Stimulated activated CD8-positive, alpha-beta memory T cell treated with anti-CD3 and anti-CD28 coated beads, Interleukin-4, amount 100 ng/mL, for 1 hour (primary cell): ENCODE measurements at places on chromosomes 3 and 15.

DNA sequence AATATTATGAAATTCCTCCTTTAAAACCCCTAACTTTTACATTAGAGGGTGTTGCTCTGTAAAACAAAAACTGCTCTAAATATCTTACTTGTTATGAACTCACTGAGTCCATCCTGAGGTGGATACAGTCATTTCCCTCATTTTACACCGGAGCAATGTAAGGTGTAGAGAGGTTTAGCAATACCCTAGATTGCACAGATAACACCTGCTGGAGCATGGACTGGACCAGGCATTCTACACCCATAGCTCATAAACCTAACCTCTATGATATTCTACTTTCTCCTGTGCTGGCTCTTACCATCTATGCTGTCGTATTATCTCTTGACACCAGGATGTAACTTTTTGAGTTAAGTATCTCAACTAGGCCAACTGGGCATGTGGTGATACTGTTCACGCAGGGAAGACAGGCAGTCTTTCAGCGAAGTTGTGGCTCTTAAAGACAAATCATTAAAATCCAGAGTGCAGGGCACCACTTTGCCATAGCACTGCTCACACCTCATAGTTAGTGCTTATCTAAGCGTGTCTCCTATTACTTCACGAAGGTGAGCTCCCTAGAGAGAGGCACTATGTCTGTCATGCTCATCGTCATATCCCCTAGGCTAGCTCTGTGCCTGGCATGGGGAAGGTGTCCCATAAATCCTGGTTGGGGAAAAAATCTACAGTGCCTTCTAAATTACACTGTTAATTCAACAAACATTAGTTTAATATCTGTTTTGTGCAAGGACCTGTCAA, 100.1 kb upstream of the SLC2A2 start:
- no peak for DNase-seq

DNA sequence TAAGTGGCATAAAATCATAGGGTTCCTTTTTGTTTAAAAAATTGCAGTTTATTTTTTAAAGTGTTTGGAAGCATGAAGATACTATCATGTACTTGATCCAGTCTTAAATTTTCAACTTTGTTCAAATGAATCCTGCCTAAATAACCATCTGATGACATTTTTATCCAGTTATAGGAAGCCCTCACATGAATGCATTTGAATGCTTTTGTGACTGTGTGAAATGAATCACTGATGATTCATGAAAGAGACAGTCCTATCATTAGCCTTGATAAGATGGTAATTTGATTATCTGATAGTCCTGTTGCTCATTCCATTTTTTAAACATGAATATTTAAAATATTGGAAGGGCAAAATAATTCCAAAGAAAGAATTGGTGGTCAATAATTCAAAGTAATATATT, 401.9 kb upstream of the ROBO2 start:
- no peak for DNase-seq

GRCh38 chr15:95580121-95580520, 750.4 kb upstream of the NR2F2 start:
- DNase-seq: no peak

DNA sequence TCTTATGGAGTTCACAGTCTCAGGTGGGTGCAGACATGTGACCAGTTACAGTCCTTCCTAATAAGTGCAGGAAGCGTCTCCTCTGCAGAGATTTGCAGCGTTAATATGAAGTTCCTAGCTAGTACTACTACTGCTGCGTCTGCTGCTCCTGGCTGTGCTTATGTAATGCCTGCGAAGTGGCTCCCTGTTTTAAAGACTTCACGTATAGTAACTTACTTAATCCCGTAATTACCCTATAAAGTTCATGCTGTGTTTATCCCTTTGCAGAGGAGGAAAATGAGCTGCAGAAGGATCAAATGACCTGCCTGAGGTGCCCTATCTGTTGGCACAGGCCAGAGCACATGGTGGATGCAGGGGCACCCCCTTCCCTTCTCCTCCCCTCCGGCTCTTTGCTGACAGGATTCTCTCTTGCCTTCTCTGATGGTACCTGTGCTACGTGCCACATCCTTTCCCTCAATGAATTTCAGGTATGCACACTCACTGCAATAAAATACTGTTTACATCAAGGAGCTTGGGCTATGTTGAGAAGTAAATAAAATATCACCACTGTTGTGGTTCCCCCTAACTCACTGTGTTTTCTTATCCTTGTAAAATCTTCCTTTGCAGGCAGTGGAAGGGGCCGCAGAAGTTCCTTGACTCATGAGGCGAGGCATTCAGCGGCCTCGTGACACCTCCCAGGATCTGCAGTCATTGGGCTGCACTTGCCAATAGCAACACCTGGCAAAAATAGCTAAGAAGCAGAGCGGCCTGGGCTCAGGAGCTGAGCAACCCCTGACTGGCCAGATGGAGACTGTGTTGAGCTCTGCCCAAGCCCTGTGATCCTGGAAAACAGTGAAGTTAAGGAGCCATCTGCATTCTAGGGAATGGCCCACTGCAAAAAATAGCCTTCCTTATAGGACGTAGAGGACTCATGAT, 188.9 kb upstream of the ATP10A start:
- no peak for DNase-seq

DNA sequence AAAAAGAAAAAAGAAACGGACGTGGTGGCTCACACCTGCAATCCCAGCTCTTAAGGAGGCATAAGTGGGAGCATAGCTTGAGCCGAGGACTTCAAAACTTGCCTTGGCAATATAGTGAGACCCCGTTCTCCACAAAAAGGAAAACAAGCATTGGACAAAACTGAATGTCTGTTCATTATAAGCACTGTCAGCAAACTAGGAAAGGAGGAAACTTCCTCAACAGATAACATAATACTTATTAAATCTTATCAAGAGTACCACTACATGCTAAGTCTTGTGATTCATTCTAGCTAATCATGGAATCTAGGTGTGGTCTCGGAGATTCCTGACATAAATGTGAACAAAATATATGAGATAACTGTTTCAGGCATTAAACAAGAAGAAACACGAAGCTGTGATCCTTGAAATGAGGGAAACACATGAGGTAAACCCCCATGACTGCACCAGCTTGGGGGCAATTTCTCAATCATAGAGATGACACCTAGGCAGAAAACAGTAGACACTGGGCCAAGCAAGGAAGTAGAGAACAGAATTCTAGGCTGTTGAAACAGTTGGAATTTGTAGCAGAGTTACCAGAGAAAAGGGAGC, 33.3 kb downstream of the TRPM7 start:
- no peak for DNase-seq

DNA sequence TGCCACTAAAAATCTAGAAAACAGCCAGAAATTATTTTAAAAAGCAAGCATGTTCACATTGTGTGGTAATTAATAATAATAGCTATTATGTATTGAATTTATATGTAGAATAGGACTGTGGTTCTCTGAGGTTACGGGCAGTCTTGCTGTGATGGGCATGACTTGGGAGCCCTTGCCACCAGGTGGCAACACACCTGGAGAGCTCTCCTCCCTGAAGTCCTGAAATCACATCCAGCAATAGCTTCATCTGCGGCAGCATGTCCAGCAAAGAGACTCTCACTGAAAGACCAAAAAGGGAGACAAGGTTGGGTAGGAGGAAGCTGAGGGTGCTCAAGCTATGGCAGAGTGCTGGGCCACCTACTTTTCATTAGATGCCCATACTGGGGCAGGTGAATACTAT, 206.8 kb upstream of the IL12A start:
- DNase-seq: no peak

DNA sequence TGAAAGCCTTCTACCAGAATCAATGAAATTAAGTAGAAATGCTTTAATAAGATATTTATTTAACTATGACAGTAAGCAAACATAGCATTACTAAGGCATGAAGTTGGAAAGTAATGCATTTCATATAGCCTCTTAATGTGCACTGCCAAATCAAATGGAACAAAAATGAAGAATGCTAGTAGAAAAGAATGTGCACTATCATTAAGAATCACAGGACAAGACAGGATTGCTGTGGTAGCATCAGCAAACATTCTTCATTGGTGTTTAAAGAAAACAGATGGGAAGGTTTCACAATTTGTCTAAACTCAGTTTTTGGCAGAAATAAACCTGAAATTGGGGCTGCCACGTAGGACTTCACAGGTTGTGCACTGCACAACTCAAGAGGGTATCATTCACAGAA, 168.9 kb downstream of the CNTN3 start:
- DNase-seq: no peak

GRCh38 chr3:141901914-141902313, 25.5 kb downstream of the ATP1B3 start:
- DNase-seq: no peak

- DNase-seq: no peak
Measured at GRCh38 chr15:95141486-95141885, 910.1 kb downstream of the MCTP2 start.

DNA sequence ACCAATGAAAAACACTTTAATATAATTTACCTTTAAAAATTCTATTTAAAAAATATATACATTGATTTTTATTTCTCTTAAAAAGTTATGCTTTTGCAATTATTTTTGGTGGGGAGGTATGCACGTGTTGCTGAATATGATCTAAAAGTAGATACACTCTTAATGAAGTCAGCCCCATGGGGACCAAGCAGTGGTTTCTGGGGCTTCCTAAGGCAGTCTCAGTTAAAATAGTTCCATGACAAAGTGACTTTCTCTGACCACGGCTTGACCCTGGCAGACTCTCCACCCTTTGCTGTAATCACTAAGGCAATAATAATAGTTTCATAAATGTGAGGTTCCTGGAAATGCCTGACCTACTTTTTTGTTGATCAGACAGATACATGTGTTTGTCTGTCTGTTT, 50.4 kb downstream of the CCR4 start:
- DNase-seq: no peak

DNA sequence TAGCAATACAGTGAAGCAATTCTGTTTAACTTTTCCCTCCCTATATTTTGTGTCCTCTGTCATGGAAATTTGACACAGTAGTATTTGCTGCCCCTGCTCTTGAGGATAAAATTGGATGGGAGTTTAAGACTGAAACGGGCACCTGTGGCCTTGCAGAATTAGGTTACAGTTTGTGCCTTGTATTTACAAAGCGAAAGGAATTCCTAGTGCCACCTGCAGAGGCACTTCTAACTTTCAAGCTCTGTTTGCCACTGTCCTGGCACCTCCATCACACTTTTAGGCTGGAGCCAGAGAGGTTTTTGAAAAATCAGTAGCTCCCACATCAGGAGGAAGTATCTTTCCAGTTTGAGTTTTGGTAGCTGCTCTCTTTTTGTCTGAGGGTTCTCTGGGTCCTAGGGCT, 39.5 kb downstream of the CD86 start:
- no peak for DNase-seq

DNA sequence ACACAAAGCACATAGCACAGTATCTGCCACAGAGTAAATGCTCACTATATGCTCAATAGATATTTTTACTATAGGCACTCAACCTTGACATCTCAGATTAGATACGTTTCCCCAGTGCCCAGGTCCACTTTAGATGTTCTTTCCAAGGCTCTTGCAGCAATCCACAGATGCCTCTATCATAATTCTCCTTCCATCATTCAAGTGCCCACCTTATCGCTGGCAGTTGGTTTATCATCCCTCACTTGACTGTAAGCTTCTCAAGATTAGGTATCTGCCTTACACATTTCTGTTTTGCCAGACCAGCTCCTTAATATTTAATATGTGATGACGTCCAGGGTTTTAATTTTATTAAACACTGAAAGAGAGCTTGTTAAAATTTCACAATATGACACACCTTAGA, 8.6 kb downstream of the NCEH1 start:
- DNase-seq: no peak

GRCh38 chr3:14823393-14823792, 4.6 kb downstream of the FGD5 start:
- no peak for DNase-seq

- DNase-seq: peak; percentile 4
Measured at GRCh38 chr3:36843065-36844051, 79.0 kb upstream of the DCLK3 start.

DNA sequence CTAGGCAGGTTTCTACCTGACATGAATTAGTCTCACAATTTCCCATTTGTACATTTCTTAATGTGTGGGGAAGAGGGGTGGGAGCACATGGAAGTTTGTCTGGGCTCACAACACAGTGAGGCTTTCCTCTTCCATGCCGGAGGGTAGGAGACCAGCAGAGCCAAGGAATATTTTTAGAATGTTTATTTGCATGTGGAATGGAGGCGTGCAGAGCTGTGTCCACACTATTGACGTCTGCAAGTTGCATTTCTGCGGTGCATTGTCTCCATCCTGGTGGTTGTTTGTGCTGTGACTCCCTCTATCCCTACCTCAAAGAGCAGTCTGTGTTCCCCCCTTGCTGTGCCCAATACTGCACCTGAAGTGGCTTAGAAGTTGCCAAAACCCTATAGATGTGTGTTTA, 103.1 kb upstream of the LRTM1 start:
- no peak for DNase-seq

GRCh38 chr3:47028667-47029066, 49.2 kb downstream of the NBEAL2 start:
- no peak for DNase-seq

DNA sequence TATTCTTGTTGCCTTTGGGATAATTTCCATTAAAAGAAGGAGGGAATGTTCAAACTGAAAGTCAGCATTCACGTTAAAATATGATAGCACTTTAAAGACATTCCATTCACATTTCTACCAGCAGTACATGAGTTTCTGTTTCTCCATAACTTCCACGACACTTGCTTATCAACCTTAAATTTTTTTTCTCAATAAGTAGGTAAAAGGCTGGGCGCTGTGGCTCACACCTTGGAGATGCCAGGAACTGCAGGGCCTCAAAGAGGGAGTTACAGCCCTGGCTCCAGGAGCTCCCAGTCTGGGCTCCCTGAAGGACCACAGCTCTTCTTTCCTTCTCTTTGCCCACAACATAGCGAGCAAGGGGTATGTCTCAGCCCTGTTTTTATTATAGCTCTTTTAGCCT, 42.9 kb upstream of the PRR23C start:
- no peak for DNase-seq

DNA sequence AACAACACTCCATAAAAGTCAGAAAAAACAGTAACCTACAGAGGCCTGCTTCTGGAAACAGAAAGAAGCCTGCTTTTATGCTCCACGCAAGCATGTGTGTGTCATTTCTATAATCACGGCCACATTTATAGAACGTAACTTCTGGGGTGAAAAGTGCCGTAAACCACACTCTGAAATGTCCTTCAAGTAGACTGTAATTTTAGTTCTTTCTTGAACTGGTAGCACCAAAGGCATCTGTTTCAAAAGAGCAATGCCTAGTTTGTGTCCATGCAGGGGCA, 19.5 kb upstream of the CMTM7 start:
- DNase-seq: no peak

GRCh38 chr3:147408188-147409100, 721 bp upstream of the ZIC1 start:
- no peak for DNase-seq

DNA sequence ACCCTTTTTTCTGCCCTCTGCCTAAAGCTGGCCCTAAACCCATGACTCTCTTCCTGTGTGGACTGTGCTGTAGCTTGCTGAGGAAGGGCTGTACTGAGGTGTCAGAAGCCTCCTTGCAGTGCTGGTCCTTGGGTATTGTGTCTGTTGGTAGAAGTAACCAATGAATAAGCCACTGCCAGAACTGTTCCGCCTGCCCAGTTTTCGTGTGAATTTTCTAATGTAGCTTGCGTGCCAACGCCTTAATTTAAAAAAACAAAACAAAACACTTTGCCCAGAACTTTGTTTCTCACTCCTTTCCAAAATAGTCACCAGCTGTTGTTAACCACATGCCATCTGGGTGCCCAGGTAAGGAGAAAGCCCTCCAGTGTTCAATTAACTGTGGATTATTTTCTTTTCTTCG, 101.9 kb downstream of the KLHL25 start:
- DNase-seq: no peak

GRCh38 chr3:140238646-140239314, 303.8 kb downstream of the CLSTN2 start:
- DNase-seq: no peak

- DNase-seq: no peak
Measured at GRCh38 chr3:149783576-149783975, 8.8 kb downstream of the ANKUB1 start.
